ACHN (cell line): ENCODE measurements at places on chromosomes 11 and 22.

DNA sequence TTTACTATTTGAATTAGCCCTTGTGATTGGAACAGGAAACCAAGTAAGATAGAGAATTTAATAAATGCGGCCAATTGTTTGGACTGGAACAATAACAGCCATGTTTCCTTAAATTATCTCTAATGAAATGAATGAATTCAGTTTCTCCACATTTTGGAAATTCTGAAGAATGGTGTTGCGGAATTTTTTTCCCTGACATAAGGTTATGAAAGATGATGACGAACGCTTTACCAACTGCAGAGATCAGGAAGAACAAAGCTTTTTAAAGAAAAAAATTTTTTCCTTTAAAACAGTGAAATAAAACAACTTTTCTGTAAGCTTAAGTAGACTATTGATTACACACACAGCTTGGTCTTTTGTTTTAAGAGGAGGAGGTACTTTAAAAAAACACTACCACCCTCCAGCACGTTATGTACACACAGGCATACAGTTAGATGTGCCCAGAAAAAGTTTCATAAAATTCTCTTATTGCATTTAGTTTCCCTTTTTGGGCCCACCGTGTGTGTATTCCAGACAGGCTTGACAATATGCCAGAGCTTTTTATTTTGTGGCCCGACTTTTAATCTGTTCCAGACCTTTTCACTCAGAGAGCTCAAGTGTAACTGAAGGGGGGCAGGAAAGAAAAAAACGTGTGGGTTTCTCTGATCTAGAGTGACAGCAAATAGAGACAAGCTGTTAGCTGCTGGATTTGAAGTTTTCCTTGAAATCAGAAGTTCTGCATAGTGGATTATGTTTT lies 77.3 kb downstream of the YAP1 start:
- no peak for DNase-seq

- no peak for DNase-seq
Observed at GRCh38 chr11:31687256-31687655, 123.9 kb downstream of the PAX6 start.

GRCh38 chr22:43859176-43859575 lies 3.1 kb downstream of the SULT4A1 start:
- no peak for DNase-seq

DNA sequence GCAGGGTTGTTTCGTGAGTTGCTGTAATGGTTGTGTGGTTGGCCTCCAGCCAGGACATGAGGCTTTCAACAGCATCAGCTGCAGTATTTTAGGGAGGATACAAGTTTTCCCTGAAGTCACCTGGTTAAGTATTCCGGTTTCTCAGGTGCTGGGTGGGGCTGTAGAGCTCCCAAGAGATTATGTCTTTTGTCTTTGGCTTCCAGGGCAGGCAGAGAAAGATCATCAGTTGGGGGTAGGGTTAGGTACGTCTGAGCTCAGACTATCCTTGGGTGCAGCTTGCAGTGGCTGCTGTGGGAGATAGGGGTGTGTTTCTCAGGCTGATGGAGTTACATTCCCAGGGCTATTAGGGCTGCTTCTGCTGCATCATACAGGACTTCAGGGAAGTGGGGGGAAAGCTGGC lies 47.5 kb upstream of the MRGPRX1 start:
- DNase-seq: no peak

GRCh38 chr11:2916114-2916891 lies 12.9 kb downstream of the PHLDA2 start:
- DNase-seq: no peak

GRCh38 chr11:13094930-13095687 lies 86.0 kb downstream of the RASSF10 start:
- no peak for DNase-seq

DNA sequence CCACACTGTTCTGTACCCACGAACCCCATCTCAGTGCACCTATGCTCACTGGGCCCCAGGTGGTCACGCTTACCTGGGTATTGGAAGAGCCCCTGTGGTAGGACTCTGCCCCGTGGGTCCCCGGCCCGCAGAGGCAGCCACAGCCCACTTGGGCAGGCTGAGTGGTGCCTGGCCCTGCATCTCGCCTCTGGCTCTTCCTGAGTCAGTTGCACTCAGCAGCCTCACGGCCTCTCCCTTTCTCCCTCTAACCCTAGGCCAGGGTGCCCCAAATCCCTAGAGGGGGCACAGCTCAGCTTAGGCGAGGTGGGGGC lies 9.7 kb downstream of the CRELD2 start:
- no peak for DNase-seq

DNA sequence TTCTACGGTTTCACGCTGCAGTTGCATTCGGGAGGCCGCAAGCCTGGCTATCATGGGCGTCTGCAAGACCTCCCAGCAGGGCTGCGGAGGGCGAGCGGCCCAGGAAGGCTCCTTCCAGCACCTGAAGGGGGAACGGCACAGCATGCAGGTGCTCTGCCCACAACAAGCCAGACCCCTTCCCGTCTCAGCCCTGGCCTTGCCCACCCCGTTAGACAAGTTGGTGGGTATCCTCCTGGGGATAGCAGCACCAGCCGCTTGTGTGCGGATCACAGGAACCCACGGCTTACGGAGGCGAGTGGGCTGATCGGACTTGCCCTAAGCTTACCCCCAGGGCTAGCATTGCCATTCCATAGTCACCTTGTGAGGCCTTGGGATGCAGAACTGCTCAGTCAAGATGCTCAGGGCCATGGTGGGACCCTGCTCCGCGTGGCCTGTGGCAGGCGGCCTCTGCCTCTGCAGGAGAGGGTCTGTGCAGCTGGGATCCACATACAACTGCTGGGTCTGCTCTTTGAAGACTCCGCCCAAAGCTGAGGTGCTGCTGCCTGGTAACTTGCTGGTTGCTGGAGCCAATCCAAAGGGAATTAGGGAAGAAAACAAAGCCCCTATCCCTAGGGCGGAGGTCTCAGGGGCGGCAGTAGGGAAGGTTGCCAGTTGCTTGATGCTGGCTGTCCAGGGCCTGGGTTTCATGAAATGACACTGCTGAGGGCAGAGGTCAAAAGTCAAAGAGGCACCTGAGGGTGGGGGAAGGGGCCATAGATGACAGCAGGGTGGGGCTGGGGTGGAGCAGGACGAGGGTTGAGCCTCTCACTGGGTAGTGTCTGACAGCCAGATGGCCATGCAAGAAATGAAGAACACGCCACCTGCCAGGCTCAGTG lies 1.4 kb upstream of the OSBPL5 start:
- no peak for DNase-seq

DNA sequence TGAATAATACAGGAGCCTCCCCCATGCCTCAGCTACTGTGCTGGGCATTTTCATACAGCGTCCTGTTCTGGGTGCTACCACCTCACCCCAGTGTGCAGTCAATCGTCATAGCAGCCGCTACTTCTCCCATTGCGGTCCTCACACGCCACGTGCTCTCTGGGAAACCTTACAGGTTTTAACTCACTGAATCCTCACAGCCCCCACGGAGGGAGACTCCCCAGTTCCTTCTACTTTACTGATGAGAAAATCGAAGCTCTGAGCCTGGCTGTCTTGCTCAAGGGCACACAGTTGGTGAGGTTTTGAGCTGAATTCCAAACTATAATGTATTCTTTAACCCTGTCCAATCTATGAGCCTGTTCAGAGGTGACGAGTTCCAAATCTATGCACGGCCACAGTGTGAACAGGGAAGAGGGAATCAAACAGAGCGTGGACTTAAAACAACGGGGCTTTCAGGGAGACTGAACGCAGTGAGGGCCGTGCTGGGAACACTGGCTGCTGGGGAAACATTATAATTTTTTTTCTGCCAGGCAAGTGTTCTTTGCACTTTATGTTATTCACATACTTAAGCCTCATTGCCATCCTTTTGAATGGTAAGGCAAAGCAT lies 421.5 kb downstream of the BRD1 start:
- DNase-seq: no peak

- DNase-seq: no peak
Observed at GRCh38 chr11:14067686-14068085, 105.2 kb downstream of the SPON1 start.

- no peak for DNase-seq
Observed at GRCh38 chr11:13962562-13963168, at the start of gene SPON1. SPON1 (plus strand) TSS chr11:13962723; CDS start chr11:13962905, 182 bp downstream.

GRCh38 chr22:35930933-35931332 lies 97.7 kb downstream of the RBFOX2 start:
- DNase-seq: peak; percentile 68

GRCh38 chr11:118530180-118530682 lies 761 bp upstream of the TMEM25 start:
- no peak for DNase-seq

DNA sequence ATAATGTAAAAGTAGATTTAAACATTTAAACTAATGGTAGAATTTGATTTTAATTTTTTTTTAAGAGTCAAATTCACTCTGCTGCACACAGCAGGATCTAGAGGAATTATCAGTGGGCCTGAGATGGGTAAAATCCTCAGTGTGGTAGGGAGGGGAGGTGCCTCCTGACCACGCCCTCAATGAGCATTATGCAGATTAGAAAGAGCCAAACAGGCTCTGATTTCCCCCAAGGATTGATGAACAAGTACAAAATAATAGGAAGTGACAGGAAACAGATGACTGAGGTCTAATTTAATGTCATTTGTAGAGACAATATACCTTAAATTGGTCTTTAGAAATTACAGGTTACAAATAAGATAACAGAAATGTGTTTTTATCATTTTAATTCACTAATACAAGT lies 155.2 kb downstream of the DCDC1 start:
- DNase-seq: no peak

DNA sequence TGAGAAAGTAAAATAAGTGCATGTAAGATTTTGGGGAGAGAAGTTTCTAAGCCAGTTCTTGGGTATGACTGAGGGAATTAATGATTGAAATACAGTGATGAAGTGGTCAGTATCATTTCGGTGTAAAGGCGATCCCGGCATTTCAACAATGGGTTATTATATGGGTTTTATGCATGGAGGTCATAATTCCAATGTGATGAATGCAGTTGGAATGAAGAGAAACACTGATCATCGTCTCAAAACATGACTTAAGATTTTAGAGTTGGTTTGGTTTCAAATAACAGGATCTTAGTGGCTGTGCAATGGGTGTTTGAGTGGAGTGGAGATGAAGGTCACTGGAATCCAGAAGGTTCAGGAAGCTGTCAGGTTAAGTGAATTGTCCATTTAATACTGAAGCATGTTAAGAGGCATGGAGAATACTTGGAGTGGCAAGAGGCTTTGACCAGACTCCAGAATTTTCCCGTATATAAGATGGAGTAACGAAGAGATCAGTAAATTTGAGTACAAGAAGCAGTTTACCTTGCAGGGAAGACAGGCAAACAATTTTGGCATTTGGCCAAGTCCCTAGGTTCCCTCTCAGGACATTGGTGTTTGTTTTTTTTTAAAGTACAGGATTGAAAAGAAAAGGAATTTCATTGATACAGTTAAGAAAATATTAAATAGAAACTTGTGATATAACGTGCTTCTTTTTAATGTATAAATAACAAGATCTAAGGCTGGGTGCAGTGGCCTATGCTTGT lies 96.4 kb upstream of the BIRC3 start:
- no peak for DNase-seq

DNA sequence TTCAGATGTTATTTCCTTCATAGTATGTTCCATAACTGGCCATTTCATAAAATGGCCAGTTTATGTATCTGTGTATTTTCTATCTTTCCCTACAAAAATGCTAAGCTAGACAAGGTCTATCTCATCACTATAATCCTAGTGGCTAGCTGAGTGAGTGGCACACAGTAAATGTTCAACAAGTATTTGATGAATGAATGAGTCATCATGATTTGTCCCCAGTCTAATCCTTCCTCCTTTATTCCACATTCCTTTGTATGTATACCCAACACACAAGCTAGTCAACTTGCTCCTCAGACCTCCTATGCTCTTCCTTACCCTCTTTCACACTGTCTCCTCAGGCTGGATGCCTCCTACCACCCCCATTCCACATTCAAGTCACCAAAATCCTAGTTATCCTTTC lies 12.5 kb downstream of the APLNR start:
- peak; percentile 14 for DNase-seq

DNA sequence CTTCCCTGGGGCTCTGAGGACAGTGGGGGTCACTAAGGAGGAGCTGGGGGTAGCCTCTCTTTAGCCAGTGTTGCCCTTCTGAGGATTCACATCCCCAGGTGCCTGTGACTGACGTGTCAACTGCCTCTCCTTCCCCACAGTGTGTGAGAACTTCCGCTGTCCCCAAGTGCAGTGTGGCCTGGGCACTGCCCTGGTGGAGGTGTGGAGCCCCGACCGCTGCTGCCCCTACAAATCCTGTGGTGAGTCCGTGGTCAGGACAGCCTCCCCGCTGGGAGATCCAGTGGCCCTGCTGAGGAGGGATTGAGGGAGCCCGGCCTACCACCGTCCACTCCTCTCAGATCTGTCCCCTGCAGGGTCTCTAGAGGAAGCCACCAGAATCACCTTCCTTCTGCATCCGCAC lies 81.1 kb upstream of the MYOD1 start:
- DNase-seq: no peak

GRCh38 chr11:62671236-62671607 lies 251 bp upstream of the UQCC3 start:
- DNase-seq: peak; percentile 24

GRCh38 chr11:58801974-58802545 lies 42.4 kb downstream of the GLYATL2 start:
- DNase-seq: no peak
